ENCODE measurements at places on chromosomes 2 and 18.

DNA sequence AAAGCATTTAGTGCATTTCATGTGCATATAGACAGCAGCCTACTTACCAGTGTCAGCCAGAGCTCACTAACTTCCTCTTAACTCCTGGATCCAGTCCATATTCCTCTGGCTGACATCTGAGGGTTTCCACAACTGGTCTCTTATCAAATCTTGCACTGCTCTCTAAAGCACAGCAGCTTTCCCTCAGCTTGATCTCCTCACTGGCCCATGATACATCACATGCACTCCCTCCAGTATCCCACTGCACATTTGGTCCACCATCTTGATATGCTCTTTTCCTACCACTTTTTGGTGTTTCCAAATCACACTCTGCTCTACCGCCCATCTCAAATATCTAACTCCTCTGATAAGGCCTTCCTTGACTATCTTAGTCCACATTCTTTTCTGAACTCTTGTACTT lies 105.0 kb upstream of the ZFP36L2 start:
- no peak for DNase-seq

- no peak for DNase-seq
Measured at GRCh38 chr2:107107351-107107750, 221.4 kb upstream of the ST6GAL2 start.

DNA sequence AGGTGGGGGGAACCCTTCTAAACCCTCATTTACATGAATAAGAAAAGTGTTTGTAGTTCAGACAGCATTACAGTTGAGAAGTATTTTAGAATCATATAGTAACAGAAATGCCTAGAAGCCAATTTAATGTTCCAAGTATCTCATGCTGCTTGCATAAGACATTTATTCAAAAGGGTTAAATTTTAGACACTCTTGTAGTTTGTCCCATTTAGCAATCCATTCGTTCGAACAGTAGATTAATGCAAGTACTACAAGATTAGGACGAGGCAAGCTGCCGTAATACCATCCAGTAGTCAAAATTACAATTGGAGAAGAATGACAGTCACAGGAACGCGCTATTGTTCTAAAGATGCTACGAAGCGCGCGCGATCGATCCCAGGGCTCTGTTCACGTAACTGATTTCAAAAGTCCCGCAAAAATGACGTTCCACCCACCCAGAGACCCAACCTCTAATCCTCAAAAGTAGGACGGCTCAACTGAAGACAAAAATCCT lies 1.2 kb downstream of the TMEM237 start:
- no peak for DNase-seq

DNA sequence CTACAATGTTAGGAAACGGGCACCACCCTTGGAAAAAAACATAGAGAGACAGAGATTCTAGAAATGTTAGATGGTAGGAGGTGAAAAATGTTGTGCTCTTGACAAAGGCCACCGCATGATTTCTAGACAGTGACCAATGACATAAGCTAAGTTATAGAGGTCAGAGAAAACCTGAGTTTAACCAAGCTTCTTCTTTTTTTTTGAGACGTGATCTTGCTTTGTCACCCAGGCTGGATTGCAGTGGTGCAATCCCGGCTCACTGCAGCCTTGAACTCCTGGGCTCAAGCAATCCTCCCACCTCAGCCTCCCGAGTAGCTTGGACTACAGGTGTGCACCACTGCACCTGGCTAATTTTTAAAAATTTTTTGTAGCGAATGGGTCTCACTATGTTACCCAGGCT lies 13.0 kb downstream of the FER1L5 start:
- DNase-seq: no peak

- DNase-seq: no peak
Measured at GRCh38 chr2:27379836-27380625, 503 bp downstream of the ZNF513 start.

DNA sequence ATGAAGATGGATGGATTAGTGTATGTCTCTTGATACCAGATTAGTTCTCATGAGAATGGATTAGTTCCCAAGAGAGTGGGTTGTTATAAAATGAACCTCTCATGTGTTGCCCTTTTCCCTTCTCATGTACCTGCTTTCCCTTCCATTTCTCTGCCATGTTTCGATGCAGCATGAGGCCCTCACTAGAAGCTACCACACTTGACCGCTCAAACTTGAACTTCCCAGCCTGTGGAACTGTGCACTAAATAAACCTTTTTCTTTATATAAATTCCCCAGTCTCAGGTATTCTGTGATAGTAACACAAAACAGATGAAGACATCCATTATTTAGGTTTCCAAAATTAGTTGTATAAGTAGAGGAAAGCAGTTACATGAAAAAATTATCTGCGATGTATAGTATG lies 73.5 kb downstream of the BABAM2 start:
- no peak for DNase-seq

- no peak for DNase-seq
Measured at GRCh38 chr2:2590841-2591541, 259.9 kb upstream of the MYT1L start.

GRCh38 chr2:142323206-142323605 lies 192.4 kb upstream of the LRP1B start:
- DNase-seq: no peak

- no peak for DNase-seq
Measured at GRCh38 chr2:43008388-43008787, 216.0 kb upstream of the HAAO start.

GRCh38 chr2:208568203-208568602 lies 161.6 kb downstream of the PTH2R start:
- no peak for DNase-seq

GRCh38 chr2:220891405-220891804 lies 680.7 kb downstream of the EPHA4 start:
- DNase-seq: no peak

DNA sequence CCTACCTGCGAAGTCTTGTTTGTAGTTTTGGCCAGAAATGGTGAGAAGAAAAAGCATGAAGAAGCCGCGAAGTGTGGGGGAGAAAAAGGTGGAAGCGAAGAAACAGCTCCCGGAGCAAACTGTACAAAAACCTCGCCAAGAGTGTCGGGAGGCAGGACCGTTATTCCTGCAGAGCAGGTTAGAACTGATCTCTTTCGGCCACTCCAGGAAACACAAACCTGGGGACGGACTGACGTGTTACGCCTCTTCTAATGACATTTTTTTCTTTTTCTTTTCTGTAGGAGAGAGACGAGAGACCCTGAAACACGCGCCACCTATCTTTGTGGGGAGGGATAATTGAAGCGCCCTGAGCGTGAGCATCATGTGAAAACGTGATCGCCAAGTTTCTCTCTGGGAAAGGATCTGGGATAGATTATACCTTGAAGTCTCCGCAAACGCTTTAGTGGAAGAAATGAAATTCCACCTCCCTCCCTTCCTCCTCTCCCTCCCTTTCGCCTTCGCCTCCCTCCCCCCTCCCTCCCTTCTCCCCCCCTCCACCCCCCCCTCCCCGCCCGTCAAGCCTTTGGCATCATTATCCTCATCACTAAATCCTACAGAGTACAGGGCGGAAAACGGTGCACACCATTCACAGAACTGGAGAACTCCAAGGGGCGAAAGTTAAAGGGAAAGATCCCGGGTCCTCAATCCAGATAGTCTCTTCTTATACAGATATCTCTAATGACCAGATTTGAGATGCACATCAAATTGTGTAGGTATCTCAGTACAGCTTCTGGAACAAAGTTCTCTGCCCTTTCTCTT lies at the start of gene ZEB2:
TSS of gene ZEB2 (minus strand) at position 186 of the 798 bp plus-strand sequence. CDS start 2,769 bp downstream, outside the sequence.
- no peak for DNase-seq

GRCh38 chr2:58594762-58595161 lies 353.6 kb upstream of the FANCL start:
- DNase-seq: no peak

DNA sequence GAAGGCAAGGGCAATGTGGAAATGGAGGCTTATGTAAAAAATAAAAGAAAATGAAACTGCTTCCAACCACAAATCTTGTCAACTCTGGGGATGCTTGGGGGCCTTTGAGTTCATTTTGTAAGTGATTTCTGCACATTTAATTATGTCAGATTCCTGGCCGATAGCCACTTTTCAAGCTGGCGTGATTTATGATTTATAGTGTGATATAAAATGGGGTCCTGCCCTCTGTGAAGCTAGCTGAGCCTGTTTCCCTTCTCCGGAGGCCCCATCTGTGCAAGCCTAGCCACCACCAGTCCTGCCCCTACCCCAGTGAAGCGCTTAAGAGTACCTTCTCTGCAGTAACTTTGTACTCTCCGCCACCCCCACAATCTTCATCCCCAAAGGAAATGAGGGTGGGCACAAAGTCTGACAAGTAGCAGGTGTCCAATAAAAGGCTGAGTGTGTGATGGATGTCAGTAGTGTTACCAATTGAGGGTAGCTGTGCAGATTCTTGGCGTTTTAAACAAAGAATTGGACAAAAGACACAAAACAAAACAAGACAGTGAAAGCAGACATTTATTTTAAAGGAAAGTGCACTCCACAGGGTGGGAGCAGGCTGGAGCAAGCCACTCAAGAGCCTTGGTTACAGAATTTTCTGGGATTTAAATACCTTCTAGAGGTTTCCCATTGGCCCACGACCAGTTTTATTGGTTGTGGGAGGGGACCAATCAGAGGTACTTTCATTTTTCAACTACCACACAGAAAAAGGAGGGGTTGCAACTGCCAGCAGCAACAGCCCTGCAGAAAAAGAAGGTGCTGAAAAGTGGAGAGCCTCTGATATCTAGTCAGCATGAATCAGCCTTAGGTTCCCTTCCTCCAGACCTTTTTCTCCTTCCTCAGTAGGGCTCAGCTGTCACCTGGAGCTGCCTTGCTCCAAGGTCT lies 39.0 kb upstream of the SIX3 start:
- DNase-seq: no peak

- no peak for DNase-seq
Measured at GRCh38 chr2:21916934-21917522, 793.3 kb downstream of the TDRD15 start.

GRCh38 chr2:60834270-60834717 lies 47.1 kb upstream of the REL start:
- no peak for DNase-seq

- no peak for DNase-seq
Measured at GRCh38 chr18:44309185-44309584, 371.5 kb upstream of the SETBP1 start.

DNA sequence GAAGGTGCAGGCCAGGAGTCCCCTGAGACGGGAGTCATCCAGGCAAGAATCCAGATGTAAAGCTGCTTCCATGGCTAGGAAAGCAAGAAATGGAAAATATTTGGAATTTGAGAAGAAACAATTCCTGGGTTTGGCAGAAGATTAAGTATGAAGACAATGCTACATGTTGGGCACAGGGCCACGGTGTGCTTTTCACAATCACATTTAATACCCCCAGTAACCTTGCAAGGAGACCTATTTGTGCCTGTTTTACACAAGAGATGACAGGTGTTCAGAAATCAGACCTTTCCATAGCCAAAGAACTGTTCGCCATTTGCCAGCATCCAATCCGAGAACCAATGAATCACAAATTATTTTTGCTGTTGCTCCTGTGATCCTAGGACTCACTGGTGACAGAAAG lies 50.5 kb downstream of the KCTD1 start:
- DNase-seq: no peak

GRCh38 chr2:189608795-189609422 lies 28.3 kb upstream of the SLC40A1 start:
- DNase-seq: no peak

DNA sequence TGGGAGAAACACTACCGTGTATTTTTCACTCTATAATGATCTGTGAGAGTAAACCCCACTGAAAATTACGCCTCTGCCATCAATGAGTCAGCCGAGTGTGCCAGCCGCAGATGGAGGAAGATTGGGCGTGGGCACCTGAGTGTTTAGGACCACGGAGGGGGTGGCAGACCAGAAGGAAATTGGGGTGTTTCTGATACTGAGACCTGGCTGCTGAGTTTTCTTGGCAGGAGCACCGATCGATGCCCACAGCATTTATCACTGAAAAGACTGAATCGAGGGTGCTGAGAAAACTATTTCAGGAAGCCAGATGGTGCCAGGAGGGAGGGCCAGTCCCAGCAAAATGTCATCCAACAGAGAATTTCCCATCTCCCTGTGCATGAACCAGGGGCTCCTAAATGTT lies 91.9 kb upstream of the TPO start:
- no peak for DNase-seq

DNA sequence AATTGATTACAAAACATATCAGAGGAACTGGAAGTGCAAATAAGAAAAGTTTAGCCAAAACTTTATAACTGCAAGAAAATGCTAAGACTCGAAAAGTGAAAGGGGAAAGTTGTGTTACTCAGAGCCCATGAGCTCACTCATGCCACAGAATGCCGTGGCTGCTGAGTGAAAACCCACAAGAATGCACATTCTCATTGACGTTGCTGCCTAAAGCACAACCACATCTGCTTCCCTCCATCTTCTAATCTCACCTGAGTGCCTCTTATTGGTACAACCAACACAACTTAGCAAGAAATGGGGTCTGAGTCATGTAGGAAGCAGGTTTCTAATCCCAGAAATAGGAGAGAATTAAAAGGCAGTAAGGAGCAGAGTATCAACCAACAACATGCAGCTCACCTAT lies 259.7 kb downstream of the LNPK start:
- no peak for DNase-seq

All from stimulated activated CD8-positive, alpha-beta memory T cell treated with anti-CD3 and anti-CD28 coated beads, Interleukin-4, amount 100 ng/mL, for 24 hours (primary cell).